Head of caudate nucleus (tissue), 42 donors: ENCODE measurements at places on chromosomes 2 and 18.

- no peak for DNase-seq
These were observed 74.7 kb downstream of the BMPR2 start for GRCh38 chr2:202450785-202451184.

DNA sequence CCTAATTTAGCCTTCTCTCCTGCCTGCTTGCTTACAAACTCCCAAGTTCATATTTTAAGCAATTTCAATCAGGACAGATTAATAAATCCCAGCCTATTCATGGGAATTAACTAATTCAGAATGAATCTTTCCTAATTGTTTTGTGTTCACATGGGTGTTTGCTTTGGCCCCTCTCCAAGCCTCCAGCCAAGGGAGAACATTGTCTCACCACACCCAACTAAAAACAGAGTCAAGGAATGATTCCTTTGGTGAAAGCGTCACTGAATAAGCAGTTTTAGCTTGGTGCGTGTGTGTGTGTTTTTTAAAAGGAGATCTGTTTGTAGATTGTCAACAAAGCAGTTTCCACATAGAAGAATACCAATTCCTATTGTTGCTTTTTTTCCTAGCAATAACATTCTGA is 43.0 kb upstream of the DSG1 start:
- DNase-seq: no peak

GRCh38 chr2:46188041-46188716 is 109.0 kb upstream of the EPAS1 start:
- DNase-seq: no peak

DNA sequence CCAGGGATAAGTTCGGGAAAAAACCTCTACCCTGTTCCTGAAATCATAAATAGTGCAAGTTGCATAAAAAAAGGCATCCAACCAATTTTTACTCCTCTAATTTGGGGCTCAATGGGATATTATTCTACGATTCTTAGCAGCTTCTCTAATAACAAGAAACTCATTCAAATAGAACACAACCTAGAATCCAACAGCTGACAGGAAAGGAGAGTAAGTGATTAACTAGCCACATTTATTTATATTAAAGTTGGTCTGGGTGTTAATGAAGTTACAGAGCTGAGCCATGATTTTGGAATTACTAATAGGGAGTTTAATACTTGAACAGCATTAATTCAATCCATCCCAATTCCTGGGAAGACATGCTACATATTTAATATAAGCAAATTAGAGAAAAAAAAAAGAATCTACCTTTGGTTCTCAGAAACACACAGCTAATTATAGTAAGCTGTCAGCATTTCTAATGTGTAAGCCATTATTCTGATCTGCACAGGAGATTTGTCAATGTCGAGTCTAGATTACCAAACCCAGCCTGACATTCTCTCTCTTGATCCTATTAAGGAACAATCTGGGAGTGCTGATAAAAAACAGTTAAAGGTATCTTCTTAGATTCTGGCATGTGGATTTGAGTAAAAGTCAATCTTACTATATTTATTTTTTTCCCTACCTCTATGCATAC is 267.7 kb downstream of the NBAS start:
- DNase-seq: no peak

GRCh38 chr2:129827311-129828090 is 152.0 kb upstream of the RAB6C start:
- DNase-seq: no peak
